Right ventricle myocardium inferior (tissue), 1 donor: ENCODE measurements at places on chromosomes 13 and 19.

GRCh38 chr13:113835461-113836270 is 28.2 kb downstream of the GAS6 start:
- DNase-seq: peak; percentile 55

- no peak for DNase-seq
Measured at GRCh38 chr13:45899406-45899805, 47.9 kb upstream of the SIAH3 start.

- DNase-seq: no peak
Measured at GRCh38 chr13:111947876-111948275, 119.1 kb upstream of the SOX1 start.

GRCh38 chr13:44257796-44258195 is 115.8 kb upstream of the SERP2 start:
- DNase-seq: no peak

DNA sequence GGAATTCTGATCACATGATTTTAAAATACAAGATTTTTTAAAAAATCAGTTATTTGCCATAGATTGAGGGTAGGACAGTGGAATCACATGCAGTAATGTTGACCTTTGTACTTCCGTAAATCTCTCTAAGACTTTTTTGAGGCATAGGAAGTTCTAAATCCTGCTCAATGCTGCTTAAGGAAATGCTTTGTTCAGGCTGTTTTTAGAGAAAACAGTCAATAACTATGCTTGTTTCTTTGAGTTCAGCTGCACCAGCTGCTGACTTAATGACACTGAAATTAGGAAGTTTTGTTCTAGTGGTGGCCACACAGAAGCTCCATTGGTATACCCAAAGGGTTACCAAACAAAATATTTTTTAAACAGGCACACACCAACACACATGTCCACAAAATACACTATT is 60.9 kb downstream of the KLF12 start:
- DNase-seq: no peak

DNA sequence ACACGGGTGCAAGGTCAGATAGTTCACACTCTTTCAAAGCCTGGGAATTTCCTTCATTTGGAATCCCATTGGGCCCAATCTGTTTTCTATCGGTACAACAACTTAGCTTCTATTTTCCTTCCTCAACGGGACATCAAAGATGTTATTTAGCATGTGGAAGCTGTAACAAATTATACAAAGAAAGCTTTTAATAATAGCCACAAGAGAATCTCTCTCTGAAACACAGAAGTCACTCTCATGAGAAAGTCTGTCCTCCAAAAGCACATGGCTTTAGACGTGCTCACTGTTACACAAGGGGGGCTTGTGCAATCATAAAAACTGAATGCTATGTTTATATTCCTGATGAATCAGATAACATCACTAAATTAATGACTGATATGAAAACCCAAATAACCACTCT is 28.9 kb upstream of the CYSLTR2 start:
- DNase-seq: no peak

GRCh38 chr19:30204721-30205120 is 167.5 kb upstream of the ZNF536 start:
- no peak for DNase-seq

DNA sequence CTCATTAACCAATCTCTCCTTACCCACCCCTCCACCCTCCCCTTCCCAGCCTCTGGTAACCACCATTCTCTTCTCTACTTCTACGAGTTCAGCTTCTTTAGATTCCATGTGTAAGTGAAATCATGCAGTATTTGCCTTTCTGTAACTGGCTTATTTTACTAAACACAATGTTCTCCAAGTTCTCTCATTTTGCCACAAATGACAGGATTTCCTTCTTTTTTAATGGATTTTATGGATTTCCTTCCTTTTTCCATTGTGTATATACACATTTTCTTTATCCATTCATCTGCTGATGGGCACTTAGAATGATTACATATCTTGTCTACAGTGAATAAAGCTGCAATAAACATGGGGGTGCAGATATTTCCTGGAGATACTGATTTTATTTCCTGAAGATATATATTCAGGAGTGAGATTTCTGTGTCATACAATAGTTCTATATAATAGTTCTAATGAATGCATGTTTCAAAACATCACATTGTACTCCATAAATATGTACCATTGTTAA is 20.2 kb downstream of the KCTD12 start:
- no peak for DNase-seq
